ENCODE measurements at places on chromosomes 3 and 15.
A peak's percentile ranks its signal among the peaks of the same experiment; 100 is the strongest.

DNA sequence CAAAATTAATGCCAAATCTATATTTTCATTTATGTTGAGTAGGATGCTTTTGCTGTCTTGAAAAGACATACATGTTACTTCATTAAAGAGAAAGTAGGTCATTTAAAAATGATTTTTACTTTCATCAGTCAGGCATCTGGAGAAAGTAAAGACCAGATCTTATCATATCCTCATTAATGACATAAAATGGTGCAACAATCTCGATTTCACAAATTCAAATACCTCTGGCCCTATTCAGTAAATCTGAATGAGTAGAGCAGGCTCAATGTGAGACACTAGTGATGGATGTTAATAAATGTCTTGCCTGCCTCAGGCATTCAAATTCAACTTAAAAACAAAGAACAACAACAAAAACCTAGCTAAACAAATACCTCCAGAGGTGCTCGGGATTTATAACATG, 714.1 kb downstream of the NAALADL2 start:
- no peak for DNase-seq

DNA sequence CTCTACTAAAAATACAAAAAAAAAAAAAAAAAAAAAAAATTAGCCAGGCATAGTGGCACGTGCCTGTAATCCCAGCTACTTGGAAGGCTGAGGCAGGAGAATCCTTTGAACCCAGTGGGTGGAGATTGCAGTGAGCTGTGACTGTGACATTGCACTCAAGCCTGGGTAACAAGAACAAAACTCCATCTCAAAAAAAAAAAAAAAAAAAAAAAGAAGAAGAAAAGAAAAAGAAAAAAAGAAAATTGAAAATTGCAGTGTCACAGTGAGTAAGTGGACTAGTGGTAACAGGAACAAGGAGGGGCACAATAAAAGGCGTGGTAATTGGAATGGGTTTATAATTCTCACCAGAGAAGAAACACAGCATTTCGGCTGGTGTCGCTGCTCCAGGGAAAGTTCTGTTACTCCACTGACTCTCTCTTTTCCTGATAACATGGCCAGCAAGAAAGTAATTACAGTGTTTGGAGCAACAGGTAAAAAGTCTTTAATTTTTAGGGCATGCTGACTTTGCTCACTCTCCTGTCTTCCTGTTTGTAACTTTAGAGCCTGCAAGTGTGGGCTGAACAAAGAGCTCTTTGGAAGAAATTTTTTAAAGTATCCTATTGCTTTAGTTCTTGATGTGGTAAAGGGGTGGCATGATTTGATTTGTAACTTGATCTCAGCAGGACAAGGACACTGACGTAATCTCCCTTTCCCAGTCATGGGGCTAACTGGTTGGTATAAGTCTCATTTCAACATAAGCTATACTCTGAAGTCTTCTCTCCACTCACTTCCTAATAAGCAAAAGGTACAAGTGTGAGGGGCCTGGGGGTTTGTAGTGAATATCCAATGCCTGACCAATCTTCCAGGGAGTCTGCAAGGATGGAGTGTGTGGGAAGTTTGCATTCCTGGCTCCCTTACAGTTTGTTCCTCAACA, 22.1 kb upstream of the TRA2B start:
- DNase-seq = peak; percentile 59

- DNase-seq = no peak
Observed at GRCh38 chr3:132001999-132002398, 32.8 kb downstream of the CPNE4 start.

GRCh38 chr3:69370901-69371301, 15.0 kb downstream of the FRMD4B start:
- no peak for DNase-seq

GRCh38 chr15:42194513-42194912, 13.6 kb downstream of the VPS39 start:
- peak; percentile 14 for DNase-seq

GRCh38 chr15:48031973-48032372, 88.8 kb upstream of the SLC24A5 start:
- no peak for DNase-seq

DNA sequence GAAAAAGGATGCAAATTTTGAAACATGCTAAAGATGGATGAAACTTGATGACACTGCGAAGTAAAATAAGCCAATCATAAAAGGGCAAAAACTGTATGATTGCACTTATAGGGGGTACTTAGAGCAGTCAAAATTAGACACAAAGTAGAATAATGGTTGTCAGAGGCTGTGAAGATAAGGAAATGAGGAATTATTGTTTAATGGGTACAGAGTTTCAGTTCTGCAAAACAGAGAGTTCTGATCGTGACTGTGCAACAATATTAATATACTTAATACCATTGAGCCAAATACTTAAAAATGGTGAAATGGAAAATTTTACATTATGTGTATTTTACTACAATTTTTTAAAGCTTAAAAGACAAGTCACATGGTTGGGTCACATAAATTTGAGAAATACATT, 35.1 kb downstream of the UBE3A start:
- DNase-seq = no peak

GRCh38 chr3:184680385-184681345, 31.2 kb downstream of the MAGEF1 start:
- DNase-seq = no peak

DNA sequence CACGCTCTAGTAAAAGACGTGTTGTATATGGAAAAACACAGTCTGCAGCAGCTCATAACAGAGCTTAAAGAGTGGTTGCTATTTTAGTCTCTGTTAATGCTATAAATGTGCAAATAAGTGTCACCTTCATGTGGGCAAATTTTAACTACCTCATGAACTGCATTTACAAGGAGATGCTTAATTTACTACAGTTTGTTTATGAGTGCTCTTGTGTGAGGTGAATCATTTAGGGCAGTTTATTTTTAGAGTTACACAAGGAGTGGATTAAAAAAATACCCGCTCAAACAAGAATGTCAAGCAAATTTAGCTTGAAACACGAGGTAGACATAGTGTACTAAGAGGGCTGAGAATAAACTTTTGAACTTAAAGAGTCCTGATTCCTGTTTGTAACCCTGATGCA, 579.0 kb downstream of the MFSD1 start:
- DNase-seq = no peak

- DNase-seq = no peak
Observed at GRCh38 chr3:128355543-128355919, 111.2 kb downstream of the DNAJB8 start.

GRCh38 chr3:143036557-143036956, 35.2 kb downstream of the U2SURP start:
- no peak for DNase-seq

DNA sequence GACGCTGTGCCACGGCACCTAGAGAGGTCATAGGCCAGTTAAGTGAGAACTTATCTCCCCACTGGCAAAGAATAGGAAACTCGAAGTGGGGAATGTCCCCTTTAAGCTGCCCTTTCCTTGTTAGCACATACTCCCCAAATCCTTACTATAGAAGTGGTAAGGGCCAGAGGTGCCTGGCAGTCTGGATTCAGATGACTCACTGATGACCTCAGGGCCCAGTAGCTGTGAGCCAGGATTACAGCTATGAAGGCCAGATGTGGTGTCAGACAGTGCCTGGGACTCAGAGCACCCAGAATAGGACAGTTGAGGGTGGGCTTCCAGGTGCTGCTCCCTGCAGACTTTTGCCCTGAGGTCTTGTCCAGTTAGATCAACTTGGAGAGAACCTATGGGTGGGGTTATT, 37.7 kb downstream of the PDIA5 start:
- peak; percentile 69 for DNase-seq

- peak; percentile 83 for DNase-seq
Observed at GRCh38 chr3:112775011-112775742, 71.5 kb downstream of the CD200R1L start.

DNA sequence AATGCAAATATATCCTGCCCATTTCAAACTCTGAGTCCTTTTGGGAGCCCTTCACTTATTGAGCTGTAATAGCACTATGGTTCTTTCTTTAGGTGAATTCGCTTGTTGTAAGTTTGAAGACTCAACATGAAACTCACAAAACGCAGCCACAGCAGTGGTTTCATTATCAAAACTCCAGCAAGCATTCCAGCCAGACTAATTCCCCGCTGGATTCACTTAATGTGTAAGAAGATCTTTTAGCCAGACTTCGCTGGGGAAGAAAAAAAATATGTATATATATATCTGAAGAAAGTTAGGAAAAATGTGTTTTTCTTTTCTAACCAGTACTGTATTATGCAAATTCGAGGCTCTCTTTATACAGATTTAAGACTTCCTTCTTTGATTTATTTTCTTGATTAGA, 241.1 kb downstream of the WNT5A start:
- peak; percentile 36 for DNase-seq

GRCh38 chr3:58041826-58042324, 33.7 kb downstream of the FLNB start:
- peak; percentile 94 for DNase-seq

GRCh38 chr15:91586560-91586959, 266.9 kb upstream of the SLCO3A1 start:
- no peak for DNase-seq

GRCh38 chr3:183073839-183074238, 25.5 kb downstream of the MCCC1 start:
- DNase-seq = peak; percentile 6

GRCh38 chr15:69798481-69799250, 299.1 kb downstream of the TLE3 start:
- peak; percentile 49 for DNase-seq

DNA sequence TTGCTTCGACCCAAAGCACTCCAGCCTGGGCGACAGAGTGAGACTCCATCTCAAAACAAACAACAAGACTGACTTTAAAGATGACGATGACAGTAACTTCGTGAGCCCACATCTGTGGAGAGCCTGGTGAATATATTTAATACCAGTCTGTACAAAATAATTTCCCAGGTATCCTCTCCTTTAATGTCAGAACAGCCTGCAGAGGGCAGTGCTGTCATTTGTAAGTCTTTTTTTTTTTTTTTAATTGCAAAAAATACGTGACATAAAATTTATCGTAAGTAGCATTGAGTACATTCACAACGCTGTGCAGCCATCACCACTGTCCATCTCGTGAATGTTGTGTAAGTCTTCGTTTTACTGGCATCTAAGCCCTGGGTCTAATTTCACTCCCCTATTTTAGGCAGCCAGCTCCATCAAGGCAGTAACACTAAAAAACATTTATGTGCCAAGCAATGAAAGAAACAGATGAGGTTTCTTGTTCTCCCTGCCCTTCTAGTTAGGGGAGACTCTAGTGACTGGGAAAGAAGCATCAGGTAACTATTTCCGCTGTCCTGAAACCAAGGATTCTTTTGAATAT, 1.4 kb downstream of the HTD2 start:
- peak; percentile 56 for DNase-seq

DNA sequence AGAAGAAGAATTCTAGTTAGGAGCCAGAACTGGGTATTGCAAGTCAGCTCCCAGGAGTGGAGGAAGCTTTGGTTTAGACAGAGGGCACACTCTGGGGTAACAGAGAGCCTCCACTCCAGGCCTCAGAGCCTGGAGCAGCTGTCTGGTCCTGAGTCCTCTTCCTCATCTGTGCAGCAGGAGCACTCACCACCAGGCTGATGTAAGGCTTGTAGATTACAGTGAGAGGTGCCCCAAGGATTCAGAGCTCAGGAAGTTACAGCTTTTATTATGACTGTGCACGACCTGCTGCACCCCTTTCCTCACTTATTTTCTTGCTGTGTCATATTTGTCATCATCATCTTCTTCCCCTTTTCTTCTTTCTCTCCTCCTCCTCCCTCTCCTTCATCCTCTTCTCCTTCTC, 210.4 kb downstream of the ATP10A start:
- DNase-seq = no peak

DNA sequence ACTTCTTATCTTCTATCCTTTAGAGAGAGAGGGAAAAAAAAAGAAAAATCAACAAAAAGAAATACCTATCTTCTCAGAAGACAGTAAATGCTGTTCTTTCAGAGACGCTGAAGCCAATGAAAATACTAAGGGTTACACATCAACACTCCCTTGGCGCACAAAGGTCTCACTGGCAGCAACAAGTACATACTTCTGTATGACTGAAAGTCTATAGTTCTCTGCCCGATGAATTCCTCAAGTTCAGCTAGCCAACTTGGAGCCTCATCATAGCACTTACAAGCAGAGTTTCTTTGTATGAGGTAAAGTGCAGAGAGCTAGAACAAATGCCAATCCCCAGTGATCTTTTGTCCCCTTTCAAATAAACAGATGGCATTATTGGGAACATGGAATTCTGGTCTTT, 62.7 kb downstream of the CPNE4 start:
- no peak for DNase-seq

- DNase-seq = no peak
Observed at GRCh38 chr3:11558918-11559815, 84.5 kb downstream of the VGLL4 start.

- DNase-seq = peak; percentile 61
Observed at GRCh38 chr3:100316641-100317069, 17.9 kb upstream of the NIT2 start.

DNA sequence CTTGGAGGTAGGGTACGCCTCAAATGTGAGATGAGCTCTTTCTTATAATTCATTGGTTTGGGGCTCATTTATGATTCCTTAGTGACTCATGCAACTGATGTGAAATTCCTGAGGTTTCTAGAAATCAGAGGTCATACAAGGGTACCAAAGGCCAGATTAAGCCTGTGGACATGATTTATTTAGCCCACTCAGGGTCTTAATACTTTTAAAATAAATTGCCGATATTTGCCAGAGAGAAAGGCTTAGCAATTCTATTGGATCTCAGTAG, 289.0 kb downstream of the NEK10 start:
- DNase-seq = no peak
